ENCODE measurements at places on chromosomes 1 and 21.

DNA sequence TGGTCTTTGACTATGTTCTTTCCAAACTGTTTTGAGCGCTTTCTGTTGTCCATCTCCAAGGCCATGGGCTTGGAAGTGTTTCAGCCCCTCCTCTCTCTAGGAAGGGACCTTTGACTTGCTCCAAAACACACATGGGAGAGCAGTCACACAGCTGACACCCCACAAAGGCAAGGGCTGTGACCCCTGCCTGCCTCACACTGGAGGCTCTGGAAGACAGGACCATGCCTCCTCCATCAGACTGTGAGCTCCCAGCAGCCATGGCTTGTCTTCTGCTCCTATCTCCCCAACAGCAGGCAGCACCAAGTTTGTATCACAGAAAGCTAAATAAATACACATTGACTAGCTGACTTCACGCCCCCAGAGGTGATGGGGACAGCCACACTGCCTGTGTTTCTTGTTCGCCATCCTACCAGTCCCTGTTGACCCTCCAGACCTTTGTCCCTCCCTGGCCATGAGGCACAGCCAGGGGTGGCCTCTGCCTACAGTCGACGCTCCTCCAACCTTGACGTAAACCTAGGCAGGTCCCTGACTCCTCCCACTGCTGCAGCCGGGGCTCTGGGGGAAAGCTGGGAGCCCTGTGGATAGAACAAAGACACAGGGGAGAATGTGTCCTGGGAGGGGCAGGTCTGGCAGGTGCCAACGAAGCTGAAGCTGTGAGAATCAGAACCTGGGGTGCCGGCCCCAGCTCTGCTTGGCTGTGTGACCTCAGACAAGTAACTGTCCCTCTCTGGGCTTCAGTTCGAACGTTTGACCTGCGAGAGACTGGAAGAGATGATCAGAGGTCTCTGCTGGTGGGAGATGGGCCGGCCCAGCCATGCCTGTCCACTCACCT is 4.8 kb downstream of the PLA2G2F start:
- no peak for DNase-seq

DNA sequence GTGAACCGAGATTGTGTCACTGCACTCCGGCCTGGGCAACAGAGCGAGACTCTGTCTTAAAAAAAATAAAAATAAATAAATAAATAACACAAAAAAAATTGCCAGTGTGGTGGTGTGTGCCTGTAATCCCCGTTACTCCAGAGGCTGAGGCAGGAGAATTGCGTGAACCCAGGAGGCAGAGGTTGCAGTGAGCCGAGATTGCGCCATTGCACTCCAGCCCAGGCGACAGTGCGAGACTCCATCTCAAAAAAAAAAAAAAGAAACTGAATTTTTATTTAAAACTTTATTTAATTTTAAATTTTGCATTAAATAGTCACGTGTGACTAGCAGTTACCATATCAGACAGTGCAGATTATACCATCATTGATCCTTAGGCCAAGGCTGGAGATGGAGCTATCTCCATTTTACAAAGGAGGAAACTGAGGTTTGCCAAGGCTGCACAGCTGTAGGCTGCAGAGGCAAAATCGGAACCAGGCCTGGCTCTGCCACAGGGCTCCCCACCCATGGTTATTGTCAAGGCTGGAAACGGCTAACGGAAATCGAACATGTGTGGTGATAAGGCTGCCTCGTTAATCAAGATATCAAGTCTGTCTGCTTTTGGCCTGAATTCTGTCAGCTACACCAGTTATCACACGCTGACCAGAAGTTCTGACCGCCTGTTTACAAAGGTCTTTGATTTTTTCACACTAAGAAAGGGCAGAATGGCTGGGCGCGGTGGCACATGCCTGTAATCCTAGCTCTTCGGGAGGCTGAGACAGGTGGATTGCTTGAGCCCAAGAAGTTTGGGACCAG is 20.5 kb downstream of the HSPG2 start:
- no peak for DNase-seq

- DNase-seq, result no peak
Observed at GRCh38 chr21:44459712-44460440, 4.6 kb downstream of the LRRC3 start.

GRCh38 chr1:2014741-2015735 is 4.1 kb upstream of the GABRD start:
- DNase-seq, result peak; percentile 4

- no peak for DNase-seq
Observed at GRCh38 chr1:17554954-17555353, 15.5 kb downstream of the ARHGEF10L start.

GRCh38 chr1:17686258-17686657 is 68.9 kb upstream of the ACTL8 start:
- DNase-seq, result no peak

DNA sequence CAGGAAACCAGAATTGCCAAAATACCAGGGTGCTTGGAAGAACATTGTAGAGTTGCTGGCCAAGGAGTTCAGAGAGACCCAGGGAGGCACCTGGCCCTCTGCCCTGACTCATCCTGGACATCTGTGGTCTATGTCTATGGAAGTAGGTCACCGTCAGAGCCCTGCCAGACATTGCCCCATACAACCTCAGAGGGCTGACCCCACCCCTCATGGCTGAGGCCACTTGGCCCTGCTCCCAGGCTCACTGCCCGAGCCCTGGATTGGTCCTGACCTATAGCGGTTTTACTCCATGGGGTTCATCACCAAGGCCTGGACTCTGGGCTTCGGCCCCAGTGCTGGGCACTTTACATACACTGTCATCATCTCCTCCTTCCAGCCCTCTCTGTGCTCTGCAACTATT is 233.1 kb downstream of the PTPRU start:
- DNase-seq, result peak; percentile 51

DNA sequence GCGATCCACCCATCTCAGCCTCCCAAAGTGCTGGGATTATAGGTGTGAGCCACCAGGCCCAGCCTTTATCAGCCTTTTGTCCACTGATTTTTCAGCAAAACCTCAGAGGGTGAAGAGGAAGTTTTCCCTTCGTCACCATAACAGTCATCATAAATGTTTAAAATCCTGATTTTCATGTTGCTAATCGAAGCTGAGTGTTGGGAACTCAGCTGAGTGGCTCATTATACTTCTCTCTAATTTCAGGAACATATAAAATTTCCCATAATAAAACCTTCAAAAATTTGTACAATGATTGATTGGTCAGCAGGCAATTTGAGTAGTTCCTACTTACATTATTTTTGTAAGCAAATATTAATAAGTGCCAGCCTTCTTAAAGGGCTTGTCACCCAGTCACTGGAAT is 31.8 kb upstream of the IFNGR2 start:
- no peak for DNase-seq

DNA sequence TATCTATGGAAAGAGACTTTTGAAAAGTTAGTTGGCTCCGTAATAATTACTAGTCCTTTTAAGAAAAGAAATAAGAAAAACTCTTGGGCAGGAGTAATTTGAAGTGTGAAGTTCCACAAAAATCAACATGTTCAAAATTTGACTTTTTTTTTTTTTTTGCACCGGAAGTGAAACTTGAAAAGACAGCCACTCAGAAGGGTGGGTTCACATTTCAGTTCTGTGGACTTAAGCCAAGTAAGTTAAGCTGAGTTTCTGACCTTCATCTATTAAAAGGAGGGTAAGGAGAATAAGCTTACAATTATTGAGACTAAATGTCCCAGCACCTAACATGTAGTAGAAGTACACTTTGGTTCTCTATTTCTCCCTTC is 11.0 kb downstream of the RO60 start:
- DNase-seq, result no peak

- DNase-seq, result peak; percentile 52
Observed at GRCh38 chr1:161305867-161306519, 3.8 kb downstream of the MPZ start.

GRCh38 chr1:183472488-183473216 is at the start of gene SMG7:
Gene SMG7 (plus strand): TSS chr1:183472499. CDS start chr1:183472621, 122 bp downstream.
- peak; percentile 7 for DNase-seq

DNA sequence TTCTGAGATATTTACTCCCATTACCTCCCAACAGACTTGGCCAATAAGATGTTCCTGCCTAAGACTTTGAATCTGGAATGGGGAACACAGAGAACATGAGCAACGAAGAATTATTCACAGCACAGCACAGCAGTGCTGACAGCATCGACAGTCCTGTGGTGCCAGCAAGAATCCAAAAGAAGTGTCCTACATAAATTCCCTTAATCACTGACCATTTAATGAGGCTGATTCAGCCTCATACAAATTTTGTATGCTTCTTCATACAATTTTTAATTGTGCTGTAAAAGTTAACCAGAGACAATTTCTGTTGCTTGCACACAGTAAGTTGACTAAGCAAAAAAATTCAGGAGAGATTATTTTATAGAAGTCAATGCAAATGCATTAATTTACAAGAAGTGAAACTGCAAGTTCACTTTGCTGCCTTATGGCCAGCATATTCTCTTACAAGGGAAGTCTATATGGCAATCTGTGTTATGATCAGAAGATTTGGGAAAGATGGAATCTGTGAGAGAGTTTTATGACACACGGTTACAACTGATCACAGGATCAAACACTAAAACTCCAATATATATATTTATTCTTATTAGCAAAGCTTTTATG is 855.9 kb downstream of the LTN1 start:
- DNase-seq, result no peak

DNA sequence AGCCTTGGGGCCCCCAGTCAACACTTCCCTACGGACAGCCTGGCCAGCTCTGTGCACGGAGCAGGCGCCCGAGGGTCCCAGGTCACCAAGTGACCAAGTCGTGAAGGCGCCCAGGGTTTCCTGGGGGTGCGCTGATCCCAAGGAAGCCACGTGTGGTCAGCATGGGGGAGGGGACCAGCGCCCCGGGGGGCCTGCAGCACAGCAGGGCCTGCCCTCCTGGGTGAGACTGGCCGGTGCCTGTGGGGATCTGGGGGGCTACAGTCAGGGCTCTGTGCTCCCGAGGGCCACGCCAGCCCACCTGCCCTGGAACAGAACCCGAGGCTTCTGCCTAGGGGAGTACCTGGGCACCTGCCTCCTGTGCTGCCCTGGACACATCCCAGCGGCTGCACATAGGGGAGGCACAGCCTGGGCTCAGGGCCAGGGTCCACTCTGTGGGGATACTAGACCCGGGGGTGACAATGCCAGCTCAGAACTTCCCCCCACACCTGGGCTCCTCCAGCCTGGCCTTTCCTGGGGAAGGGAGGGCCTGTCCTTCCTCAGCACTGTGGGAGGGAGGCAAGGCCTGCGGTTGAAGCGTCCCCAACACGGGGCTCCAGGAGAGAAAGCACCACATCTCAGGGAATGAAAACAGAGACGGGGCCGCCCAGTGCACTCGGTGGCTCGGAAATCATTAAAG is 6.2 kb upstream of the POFUT2 start:
- no peak for DNase-seq

GRCh38 chr1:36203554-36204346 is 20.5 kb upstream of the THRAP3 start:
- DNase-seq, result peak; percentile 40

DNA sequence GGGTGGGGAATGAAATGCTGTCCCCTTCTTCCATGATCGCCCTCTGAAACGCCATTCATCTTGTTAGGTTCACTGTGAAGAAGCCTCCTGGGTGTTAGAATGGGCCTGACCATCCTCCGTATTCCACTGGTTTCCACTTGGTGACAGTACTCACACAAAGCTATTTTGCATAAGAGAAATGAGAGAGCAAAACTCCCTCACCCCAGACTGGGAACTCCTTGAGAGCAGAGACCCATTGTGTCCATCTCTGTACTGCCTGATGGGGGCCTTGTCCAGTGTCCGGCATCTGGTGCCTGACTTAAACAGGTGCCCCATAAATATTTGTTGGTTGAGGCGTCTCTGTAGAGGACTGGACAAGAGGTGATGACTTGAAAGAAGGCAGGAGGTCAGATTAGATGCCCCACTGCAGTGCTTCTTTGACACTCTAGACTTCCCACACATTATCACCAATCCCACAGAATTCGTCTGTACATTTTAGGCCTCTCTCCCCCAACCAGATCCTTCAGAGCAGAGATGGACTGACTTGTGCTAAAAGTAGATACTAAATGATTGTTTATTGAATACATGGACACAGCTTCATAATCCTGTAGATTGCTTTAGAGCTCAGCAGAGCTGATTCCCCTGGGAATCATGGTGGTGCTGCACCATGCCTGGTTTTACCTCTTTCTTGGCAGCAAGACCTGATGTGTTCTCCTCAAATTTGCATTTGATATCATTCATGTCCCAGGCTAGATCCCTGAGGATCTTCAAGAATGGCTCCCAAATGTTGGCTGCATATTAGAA is 22.4 kb upstream of the KCNA2 start:
- DNase-seq, result no peak

GRCh38 chr21:31255896-31256295 is 88.2 kb downstream of the TIAM1 start:
- no peak for DNase-seq

GRCh38 chr1:183911285-183911684 is 106.4 kb downstream of the RGL1 start:
- DNase-seq, result no peak

DNA sequence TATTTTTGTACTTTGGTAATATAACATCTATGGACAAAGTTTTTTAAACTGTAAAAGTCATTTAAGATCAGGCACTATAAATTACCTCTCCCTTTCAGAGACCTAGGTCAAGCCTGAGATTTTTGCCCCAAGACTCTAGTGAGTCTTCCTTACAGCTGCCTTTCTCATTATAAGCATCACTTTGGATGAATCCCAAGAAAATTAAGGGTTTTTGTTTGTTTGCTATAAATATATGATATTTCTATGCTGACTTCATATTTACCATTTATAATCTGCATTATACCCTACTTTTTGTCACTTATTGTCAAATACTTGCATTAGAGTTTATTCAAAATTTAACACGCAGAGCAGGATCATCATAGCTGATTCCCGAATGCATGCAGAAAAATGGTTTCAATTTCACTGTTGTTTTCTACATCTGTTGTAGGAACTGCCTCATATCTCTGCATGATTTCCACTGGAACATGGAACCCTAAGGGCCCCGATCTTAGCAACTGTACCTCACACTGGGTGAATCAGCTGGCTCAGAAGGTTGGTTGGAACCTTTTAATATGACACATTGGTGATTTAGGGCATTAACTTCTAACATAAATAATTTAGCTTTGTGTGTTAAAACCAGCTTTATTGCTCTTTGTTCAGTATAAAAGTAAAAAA is 150.0 kb downstream of the ADGRL2 start:
- DNase-seq, result no peak

DNA sequence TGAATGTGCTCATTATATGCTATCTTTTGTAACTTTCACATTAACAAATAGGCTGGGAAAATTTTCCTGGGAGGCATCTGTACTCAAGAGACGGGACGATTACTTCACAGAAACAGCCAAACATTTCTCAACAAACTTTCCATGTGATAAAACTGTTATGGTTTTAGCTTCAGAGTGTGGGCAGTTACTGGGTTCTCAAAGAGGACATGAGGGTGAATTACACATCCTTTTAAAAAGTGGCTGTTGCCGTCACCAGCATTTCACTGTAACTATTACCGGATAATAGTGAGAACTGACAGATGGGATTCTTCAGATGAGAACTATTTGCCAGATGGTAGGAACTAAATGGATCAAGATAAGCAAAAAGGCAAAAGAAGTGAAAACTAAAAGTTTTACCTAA is 109.1 kb downstream of the APP start:
- peak; percentile 70 for DNase-seq

DNA sequence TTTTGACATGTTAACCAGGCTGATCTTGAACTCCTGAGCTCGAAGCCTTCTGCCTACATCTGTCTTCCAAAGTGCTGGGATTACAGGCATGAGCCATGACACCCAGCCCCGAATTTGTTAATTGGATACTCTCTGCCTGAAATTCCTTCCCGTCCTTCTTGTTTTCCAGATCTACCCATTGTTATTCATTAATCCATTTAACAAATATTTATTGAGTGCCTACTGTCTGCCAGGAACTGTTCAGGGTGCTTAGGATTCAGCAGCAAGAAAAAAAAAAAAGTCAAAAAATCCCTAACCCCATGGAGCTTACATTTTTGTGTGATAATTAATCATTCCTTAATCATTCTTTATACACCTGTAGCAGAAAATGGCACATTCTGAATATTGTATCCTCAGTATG is 206.8 kb upstream of the FOXD3 start:
- DNase-seq, result no peak
